ENCODE measurements at places on chromosomes 4 and X. TPM values are rescaled to one million over a fixed set of nuclear protein-coding genes. Genes with fewer than 3 reads are reported as not detected.

DNA sequence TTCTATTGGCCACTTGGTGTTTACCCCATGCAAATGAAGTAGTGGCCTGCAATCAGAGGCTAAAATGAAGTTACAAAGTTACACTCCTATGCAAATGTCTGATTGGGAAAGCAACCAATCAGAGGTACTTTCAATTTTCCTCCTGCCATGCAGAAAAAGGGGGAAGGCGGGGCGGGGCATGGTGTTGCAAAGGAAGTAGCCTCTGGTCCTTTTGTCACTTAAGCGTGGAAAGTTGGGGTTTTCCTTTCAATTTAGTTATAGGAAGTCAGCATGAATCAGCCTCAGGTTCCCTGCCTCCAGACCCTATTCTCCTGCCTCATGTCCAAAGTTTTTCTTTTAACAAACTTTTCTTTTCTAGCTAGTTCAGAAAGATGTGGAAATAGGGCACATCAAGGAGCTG lies 69.3 kb downstream of the GPC4 start:
- DNase-seq = no peak

NXF2 gene
- 0.13 TPM for polyA plus RNA-seq

TIMM17B gene
- polyA plus RNA-seq = 25.3 TPM

FATE1 gene
- polyA plus RNA-seq = 0.24 TPM

SETD7 gene
- polyA plus RNA-seq = 20.5 TPM

IGFBP7 gene
- polyA plus RNA-seq = 329 TPM
